Common myeloid progenitor, CD34-positive (primary cell): ENCODE measurements at places on chromosomes 16 and 17.

DNA sequence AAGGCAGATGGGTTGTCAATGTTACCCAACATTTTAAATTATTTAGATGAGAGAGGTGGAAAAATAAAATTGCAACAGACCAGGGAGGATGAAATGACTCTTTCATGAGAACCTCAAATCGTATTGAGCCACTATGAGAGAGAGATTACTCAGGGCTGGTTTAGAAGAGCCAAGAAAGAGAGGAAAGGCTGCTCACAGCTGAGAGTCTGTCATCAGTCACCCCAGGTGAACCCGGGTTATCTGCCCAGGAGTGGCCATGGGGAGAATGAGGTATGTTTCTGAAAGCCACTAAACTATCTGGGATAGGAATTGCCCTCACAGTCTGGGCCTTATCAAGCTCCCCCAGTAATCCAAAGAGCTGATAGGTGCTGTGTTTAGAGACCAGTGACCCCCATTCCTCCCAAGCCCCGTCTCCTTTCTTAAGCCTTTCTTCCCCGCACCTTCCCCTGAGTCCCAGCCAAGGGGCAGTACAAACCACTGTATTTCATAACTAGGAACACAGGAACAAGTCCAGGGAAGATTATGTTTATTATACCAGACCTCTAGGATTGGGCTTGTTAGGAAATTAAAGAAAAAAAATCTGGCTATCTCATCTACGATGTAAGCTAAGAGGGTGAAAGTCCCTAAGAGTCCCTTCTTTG lies 158.9 kb upstream of the NOL11 start:
- DNase-seq, result no peak
- H3K4me1 ChIP-seq, result no peaks in the 10 kb centered on the region

- H3K4me3 ChIP-seq, result no peak overlapping the region
- no peak for DNase-seq
- no peak overlapping the region for H3K27ac ChIP-seq
- no peaks in the 10 kb centered on the region for H3K4me1 ChIP-seq
- no peaks in the 10 kb centered on the region for H3K27me3 ChIP-seq
Measured at GRCh38 chr16:51872524-51872923, 674.4 kb downstream of the TOX3 start.

DNA sequence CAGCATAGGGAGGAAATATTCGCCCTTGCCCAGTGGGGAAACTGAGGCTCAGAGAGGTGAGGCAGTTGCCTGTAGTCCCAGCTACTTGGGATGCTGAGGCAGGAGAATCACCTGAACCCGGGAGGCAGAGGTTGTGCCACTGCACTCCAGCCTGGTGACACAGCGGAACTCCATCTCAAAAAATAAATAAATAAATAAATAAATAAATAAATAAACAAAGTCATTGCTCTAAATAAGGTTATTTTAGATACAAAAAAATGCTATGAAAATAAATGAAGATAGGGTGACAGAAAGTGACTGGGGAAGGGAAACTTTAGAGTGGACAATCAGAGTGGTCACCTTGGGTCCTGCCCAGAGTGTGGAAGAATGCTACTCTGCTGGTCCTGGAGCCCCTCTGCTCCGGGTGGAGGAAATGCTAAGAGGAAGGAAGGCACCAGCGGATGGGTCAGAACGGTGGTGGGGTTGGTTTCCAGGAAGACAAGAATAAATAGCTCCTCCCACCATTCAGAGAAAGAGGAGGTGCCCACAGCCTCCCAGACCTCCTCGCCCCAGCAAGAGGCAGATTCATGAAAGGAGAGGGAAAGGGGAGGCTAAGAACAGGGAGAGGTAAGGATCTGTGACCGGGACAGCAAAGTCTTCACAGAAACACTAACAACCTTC lies 17.6 kb downstream of the TRPV3 start:
- H3K4me3 ChIP-seq, result no peak overlapping the region
- peaks cover 8% of the 10 kb centered on the region for H3K4me1 ChIP-seq
- DNase-seq, result no peak
- H3K27me3 ChIP-seq, result no peaks in the 10 kb centered on the region

DNA sequence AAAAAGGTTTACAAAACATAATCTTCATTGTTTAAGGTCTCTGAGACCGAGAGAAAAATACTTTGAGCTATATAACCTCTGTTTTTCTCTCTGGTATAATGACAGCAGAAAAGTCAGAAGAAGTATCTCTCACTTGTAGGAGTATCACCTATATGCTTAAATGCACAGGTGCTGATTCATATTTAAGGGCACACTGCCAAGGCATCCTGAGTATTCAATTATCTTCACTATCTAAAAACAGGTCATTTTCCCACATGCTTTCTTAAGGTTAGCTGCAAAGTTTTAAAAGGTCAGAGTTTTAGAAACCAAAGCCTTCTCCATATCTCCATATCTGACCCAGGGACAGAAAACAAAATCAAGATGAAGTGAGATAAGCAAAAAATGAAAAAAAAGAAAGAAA lies 99.3 kb upstream of the C17orf78 start:
- no peak overlapping the region for H3K4me3 ChIP-seq
- no peaks in the 10 kb centered on the region for H3K27me3 ChIP-seq
- H3K36me3 ChIP-seq, result peaks cover 5% of the 10 kb centered on the region
- peaks cover 4% of the 10 kb centered on the region for H3K4me1 ChIP-seq
- no peak overlapping the region for H3K27ac ChIP-seq

- no peak overlapping the region for H3K27ac ChIP-seq
- peaks cover 6% of the 10 kb centered on the region for H3K36me3 ChIP-seq
- no peak overlapping the region for H3K4me3 ChIP-seq
- peaks cover 9% of the 10 kb centered on the region for H3K4me1 ChIP-seq
Measured at GRCh38 chr17:78112518-78113471, 15.8 kb downstream of the TMC6 start.

- no peak overlapping the region for H3K27ac ChIP-seq
- H3K4me1 ChIP-seq, result no peaks in the 10 kb centered on the region
- H3K4me3 ChIP-seq, result no peak overlapping the region
- peaks cover 10% of the 10 kb centered on the region for H3K27me3 ChIP-seq
- DNase-seq, result no peak
Measured at GRCh38 chr17:30372755-30373154, 6.0 kb upstream of the CPD start.

DNA sequence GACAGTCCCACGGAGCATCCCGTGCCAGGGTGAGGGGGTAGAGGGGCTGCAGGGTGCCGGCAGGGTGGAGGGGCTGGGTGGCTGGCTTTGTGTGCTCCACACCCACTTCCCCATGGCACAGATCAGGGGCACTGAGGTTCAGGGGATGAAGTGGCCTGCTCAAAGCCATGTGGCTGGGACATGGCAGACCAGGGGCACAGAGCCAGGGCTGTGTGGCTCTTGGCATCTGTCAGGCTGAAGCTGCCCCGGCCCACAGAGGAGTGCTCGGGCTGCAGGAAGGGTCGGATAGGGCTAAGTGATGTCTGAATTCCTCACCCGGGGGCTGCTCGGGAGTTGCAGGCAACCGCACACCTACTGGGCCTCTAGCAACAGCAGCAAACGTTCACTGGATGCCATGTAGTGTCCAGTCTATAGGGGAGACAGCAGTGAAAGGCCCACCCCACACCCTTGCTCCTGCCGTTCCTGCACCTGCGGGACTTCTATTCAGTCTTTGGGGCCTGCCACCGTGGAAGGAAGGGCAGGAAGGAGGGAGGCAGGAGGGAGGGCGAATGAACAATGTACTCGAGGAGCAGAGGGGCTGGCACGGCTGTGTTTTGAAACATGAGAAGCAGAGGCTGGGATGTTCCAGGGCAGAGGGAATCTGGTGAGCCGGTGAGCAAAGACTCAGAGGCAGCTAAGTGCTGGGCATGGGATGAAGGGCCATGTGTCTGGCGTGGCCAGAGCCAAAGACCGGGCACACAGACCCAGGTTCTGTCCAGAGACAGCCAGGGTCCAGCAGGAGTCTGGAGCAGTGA lies 15.1 kb downstream of the SLC5A10 start:
- peaks cover 54% of the 10 kb centered on the region for H3K4me1 ChIP-seq
- no peak overlapping the region for H3K27ac ChIP-seq
- H3K36me3 ChIP-seq, result no peaks in the 10 kb centered on the region
- H3K27me3 ChIP-seq, result no peaks in the 10 kb centered on the region

DNA sequence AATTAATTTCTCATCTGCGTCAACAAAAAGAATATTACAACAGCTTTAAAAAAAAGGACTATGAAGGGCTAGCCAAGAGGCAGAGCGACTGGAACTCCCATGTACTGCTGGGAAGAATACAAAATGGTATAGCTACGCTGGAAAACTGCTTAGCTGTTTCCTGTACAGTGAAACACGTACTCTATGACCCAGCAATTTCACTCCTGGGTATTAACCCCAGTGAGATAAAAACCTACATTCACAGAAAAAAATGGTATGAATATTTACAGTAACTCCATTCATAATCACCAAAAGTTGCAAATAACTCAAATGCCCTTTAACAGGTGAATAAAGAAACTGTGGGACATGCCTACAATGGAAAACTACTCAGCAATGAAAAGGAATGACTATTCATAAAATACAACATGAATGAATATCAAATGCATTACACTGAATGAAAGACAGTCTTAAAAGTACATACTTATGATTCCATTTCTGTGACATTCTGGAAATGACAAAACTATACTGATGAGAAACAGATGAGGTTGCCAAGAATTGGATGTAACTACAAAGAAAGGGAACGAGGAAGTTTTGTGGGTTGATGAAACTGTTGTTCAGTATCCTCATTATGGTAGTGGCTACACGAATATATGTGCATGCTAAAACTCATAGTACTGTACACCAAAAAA lies 27.6 kb downstream of the CMTM4 start:
- DNase-seq, result no peak
- no peak overlapping the region for H3K4me3 ChIP-seq
- H3K4me1 ChIP-seq, result peaks cover 2% of the 10 kb centered on the region
- peaks cover 4% of the 10 kb centered on the region for H3K36me3 ChIP-seq

GRCh38 chr17:81940538-81941483 lies 3.7 kb upstream of the PYCR1 start:
- H3K27ac ChIP-seq, result no peak overlapping the region
- no peak for DNase-seq
- no peaks in the 10 kb centered on the region for H3K36me3 ChIP-seq
- peaks cover 32% of the 10 kb centered on the region for H3K4me1 ChIP-seq
- H3K4me3 ChIP-seq, result no peak overlapping the region

GRCh38 chr16:65069065-65069464 lies 52.8 kb downstream of the CDH11 start:
- no peaks in the 10 kb centered on the region for H3K27me3 ChIP-seq
- H3K36me3 ChIP-seq, result no peaks in the 10 kb centered on the region
- DNase-seq, result no peak
- H3K4me3 ChIP-seq, result no peak overlapping the region

GRCh38 chr17:43572368-43572980 lies 26.3 kb upstream of the ETV4 start:
- H3K4me1 ChIP-seq, result no peaks in the 10 kb centered on the region
- no peak overlapping the region for H3K4me3 ChIP-seq
- H3K36me3 ChIP-seq, result no peaks in the 10 kb centered on the region
- no peak overlapping the region for H3K27ac ChIP-seq

- H3K27ac ChIP-seq, result no peak overlapping the region
- peaks cover 7% of the 10 kb centered on the region for H3K4me1 ChIP-seq
- H3K4me3 ChIP-seq, result no peak overlapping the region
- no peak for DNase-seq
Measured at GRCh38 chr16:25052530-25052929, 37.4 kb upstream of the ARHGAP17 start.

GRCh38 chr16:66383551-66383950 lies 17.1 kb downstream of the CDH5 start:
- H3K4me1 ChIP-seq, result no peaks in the 10 kb centered on the region
- H3K36me3 ChIP-seq, result no peaks in the 10 kb centered on the region
- H3K27me3 ChIP-seq, result no peaks in the 10 kb centered on the region
- no peak overlapping the region for H3K4me3 ChIP-seq
- no peak overlapping the region for H3K27ac ChIP-seq
- no peak for DNase-seq

DNA sequence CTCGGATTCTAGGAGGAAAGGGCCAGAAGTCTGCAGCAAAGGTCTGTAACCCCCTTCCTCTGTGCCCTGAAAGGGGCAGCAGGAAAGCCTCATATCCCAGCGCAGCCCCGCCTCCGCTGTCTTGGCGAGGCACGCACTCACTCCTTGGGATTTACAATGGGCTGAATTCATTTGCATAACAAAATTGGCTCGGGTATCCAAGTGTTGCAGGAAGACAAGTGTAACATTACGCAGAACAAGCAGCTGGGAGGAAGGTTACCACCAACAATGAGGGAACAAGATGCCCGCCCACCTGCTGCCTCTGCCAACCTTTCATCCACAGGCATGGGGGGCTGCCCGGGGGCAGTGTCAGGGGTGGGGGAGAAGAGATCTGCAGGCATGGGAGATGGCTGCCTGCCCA lies 130.4 kb downstream of the MRM1 start:
- no peak overlapping the region for H3K4me3 ChIP-seq
- H3K36me3 ChIP-seq, result no peaks in the 10 kb centered on the region
- H3K4me1 ChIP-seq, result peaks cover 6% of the 10 kb centered on the region
- H3K27ac ChIP-seq, result no peak overlapping the region
- DNase-seq, result no peak
- peaks cover 52% of the 10 kb centered on the region for H3K27me3 ChIP-seq

- H3K27me3 ChIP-seq, result no peaks in the 10 kb centered on the region
- peaks cover 4% of the 10 kb centered on the region for H3K4me1 ChIP-seq
Measured at GRCh38 chr17:77610972-77611521, 347.5 kb upstream of the TNRC6C start.

- no peak for DNase-seq
- no peak overlapping the region for H3K27ac ChIP-seq
- H3K4me3 ChIP-seq, result no peak overlapping the region
Measured at GRCh38 chr16:47449788-47450187, 11.1 kb downstream of the ITFG1 start.

DNA sequence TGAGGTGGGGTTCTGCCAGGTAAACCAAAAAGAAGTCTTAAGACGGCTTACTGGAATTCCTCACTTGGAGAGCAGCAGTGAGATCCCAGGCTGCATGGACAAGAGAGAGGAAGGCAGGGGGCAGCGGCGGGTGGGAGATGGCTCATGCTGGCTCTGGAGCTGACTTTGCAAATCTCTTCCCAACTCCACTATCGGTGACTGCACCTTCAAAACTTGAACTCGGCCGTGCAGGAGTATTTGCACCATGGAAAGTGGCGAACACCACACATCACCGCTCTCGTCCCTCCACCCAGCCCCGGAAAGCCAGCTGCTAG lies 16.7 kb downstream of the CA5A start:
- no peak for DNase-seq
- H3K36me3 ChIP-seq, result no peaks in the 10 kb centered on the region
- peaks cover 8% of the 10 kb centered on the region for H3K4me1 ChIP-seq

- no peak overlapping the region for H3K4me3 ChIP-seq
- H3K36me3 ChIP-seq, result no peaks in the 10 kb centered on the region
- H3K4me1 ChIP-seq, result no peaks in the 10 kb centered on the region
- peaks cover 15% of the 10 kb centered on the region for H3K27me3 ChIP-seq
Measured at GRCh38 chr16:1900452-1900774, 17.8 kb downstream of the HS3ST6 start.

DNA sequence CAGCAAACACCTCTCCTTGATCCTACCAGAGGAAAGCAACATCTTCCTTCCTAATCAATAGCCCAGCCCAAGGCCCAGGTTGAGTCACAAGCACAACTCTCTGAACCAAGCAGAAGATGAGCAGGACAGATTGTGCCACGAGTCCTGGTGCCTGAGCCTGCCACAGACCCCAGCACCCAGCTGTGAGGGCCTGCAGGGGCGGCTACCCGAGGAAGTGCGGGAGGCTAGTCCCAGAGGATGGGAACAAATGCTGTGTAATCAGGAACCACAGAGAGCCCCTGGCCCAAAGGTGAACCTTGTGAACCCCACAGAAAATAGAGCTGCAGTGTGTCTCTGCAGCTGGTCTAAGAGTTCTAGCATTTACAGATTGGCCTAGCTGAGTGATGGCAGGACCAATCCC lies 126.8 kb upstream of the HSBP1 start:
- H3K27me3 ChIP-seq, result peaks cover 20% of the 10 kb centered on the region
- no peak overlapping the region for H3K4me3 ChIP-seq
- no peaks in the 10 kb centered on the region for H3K36me3 ChIP-seq
- H3K4me1 ChIP-seq, result no peaks in the 10 kb centered on the region
